Activated T-helper 2 cell treated with anti-CD3 and anti-CD28 coated beads, Interferon-gamma antibody, Interleukin-2, Interleukin-4, amounts not matched to agents 10 μg/mL and 5 μg/mL and 100 μg/mL, durations not matched to agents 14 hours and 24 hours and 36 hours (primary cell): ENCODE measurements at places on chromosomes 7 and 10. TPM values are rescaled to one million over a fixed set of nuclear protein-coding genes. Genes with fewer than 3 reads are reported as not detected.
A peak's percentile ranks its signal among the peaks of the same experiment; 100 is the strongest.

DNA sequence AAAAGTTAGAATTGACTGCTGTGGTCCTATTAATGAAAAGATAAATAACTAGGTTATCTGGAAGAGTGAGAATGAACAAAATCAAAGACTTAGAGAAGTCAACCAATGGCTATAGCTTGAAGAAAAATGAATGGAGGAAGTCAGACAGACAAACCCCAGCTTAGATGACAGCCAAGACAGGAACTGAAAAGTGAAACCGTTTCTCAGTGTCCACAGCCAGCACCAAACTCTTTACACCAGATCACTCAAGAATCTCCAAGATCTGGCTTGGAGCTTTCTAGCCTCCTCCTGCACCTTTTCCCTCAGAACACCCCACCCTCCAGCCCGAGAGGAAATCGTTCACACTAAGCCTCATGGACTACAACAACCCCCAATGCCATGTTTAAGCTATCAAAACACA is 167.0 kb downstream of the SFMBT2 start:
- peak overlapping the region; percentile 1 for H3K4me3 ChIP-seq
- H3K4me1 ChIP-seq: peaks cover 41% of the 10 kb centered on the region
- no peak for DNase-seq
- peak overlapping the region; percentile 43 for H3K27ac ChIP-seq
- no peaks in the 10 kb centered on the region for H3K27me3 ChIP-seq

GRCh38 chr7:83947260-83947659 is 247.3 kb downstream of the SEMA3A start:
- H3K4me3 ChIP-seq: no peak overlapping the region
- no peaks in the 10 kb centered on the region for H3K36me3 ChIP-seq
- DNase-seq: no peak
- no peak overlapping the region for H3K27ac ChIP-seq
- H3K27me3 ChIP-seq: no peaks in the 10 kb centered on the region
- H3K4me1 ChIP-seq: no peaks in the 10 kb centered on the region

- no peak overlapping the region for H3K4me3 ChIP-seq
- H3K27ac ChIP-seq: no peak overlapping the region
- no peaks in the 10 kb centered on the region for H3K27me3 ChIP-seq
- peaks cover 62% of the 10 kb centered on the region for H3K36me3 ChIP-seq
- no peaks in the 10 kb centered on the region for H3K4me1 ChIP-seq
These were observed 7.3 kb downstream of the PGAM2 start for GRCh38 chr7:44057849-44058758.

NKX1-2 gene
- not detected in 2 replicates for total RNA-seq
